ENCODE measurements at places on chromosomes 3 and 15.

GRCh38 chr3:66606868-66607267 is 106.0 kb upstream of the LRIG1 start:
- no peak for DNase-seq

DNA sequence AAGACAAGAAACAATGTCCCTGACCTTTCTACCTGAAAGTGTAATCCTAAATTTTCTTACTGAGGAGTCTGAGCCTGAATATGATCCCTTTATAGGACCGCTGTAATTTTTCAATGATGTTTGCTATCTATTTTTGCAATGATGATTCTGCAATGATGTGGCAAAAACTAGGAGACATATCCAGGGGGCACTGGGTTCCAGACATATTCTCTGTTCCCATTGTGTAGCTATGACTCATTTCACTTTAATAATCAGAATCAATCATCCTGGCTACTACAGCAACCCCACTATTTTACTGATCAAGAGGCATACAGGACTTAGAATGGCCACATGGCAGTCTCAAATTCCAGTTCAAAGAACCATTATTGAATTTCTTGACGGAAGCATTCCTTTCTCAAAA is 85.9 kb downstream of the AQR start:
- no peak for DNase-seq

- no peak for DNase-seq
These were observed 23.9 kb downstream of the VGLL3 start for GRCh38 chr3:86967062-86967461.

GRCh38 chr3:50612234-50612882 is 784 bp upstream of the CISH start:
- no peak for DNase-seq

- no peak for DNase-seq
These were observed 85.4 kb downstream of the XXYLT1 start for GRCh38 chr3:195185583-195185982.

GRCh38 chr3:37183375-37183831 is 9.0 kb upstream of the LRRFIP2 start:
- DNase-seq: no peak

DNA sequence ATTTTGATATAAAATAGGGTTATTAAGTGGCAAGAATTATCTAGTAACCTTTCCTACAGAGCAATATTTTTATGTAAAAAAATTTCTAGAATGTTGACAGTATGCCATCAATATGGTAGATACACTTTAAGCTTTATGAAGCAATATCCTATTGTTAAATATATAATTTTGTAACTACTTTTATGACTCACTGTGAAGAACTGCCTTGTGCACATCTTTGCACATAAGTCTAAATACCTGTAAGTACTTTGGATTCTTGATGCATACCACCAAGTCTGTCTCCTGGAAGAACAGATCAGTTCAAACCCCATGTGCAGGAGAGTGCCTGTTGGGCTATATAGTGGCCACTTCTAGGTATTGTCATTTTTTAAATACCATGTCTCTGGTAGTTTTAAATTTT is 205.7 kb upstream of the EIF1B start:
- no peak for DNase-seq

GRCh38 chr15:28001641-28002040 is 97.5 kb downstream of the OCA2 start:
- no peak for DNase-seq

DNA sequence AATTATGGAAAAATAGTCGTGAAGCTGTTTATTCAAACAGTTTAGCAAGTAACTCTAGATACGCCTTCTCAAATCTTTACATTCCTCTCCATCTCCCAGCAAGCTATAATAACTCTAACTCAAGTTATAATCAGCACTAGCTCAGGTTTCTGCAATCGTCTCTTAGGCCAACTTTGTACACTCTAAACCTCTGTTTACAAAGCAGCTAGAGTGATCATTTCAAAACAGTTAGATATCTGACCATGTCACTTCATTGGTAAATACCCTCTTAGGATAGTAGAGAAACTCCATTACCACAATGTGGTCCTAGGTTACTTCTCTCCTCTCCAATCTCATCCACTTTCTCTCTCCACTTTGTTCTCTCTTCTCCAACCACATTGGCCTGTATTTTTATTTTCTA is 31.2 kb downstream of the PLOD2 start:
- DNase-seq: no peak

DNA sequence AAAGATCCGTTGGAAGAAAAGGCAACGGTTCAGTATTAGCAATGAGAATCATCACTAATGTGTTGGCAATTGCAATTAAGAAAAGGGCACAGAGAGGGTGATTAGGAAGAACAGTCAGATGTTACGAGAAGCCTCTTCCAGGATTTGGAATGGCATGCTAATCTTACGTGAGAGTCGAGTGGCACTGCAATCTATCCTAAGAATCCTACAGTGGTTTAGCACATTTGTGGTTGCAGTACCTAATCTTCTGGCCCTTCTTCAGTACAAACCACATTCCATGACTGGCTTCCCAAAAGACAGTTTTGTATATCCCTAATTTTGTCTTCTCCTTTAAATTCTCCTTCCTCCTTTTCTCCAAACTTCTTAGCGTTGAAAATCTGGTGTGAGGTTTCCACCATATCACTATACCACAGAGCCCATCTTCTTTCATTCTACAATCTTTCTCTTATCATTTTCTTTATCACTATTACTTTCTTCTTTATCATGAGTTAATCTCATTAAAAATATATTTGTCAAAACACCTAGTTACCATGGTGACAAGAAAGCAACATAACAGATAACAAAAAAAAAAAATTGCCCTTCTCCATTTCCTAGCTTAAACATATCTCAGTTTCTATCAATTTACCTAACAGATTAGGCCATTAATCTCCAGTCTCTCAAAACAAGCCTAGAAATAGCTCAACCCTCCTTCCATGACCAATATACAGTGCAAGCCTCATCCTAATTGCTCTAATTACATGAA is 60.1 kb downstream of the IGSF11 start:
- no peak for DNase-seq

GRCh38 chr3:197417441-197417840 is 119.0 kb upstream of the DLG1 start:
- DNase-seq: no peak

DNA sequence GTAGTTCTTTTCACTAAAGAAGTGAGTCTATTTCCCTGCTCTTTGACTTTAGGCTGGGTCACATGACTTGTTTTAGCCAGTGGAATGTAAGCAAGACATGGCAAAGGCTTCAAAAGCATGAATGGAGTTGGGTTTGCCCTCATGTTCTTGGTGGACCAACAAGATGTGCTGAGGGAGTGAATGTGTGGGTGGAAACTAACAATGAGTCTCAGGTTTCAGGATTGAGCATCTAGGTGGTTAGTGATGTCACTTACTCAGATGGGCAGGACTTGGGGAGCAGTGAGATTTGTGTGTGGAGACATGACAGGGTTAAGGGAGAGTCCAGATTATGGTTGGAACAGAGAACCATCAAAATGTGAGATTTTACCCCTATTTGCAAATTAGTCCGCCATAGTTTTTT is 181.4 kb upstream of the UBE2E1 start:
- DNase-seq: no peak

GRCh38 chr3:149906036-149906435 is 64.7 kb downstream of the PFN2 start:
- no peak for DNase-seq

DNA sequence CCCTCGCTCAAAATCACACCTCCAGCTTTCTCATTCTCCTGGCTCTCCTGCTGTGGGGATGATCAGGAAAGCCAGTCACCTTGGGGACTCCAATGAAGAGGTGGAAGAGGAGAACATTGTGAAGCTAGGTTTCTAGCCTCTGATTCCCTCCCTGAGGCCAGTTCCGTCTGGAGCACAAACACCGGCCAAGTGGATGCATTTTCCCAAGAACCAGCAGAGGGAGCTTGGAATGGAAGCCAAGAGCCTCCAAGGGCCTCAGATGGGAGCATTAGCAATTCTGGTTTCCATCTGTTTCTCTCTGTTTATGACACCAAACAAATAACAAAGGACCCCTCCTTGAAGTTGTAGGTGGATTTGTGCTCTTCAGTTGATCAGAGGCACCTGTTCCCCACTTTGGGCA is 40.6 kb upstream of the NMNAT3 start:
- no peak for DNase-seq

- DNase-seq: no peak
These were observed 15.7 kb upstream of the DPPA4 start for GRCh38 chr3:109353057-109353456.

DNA sequence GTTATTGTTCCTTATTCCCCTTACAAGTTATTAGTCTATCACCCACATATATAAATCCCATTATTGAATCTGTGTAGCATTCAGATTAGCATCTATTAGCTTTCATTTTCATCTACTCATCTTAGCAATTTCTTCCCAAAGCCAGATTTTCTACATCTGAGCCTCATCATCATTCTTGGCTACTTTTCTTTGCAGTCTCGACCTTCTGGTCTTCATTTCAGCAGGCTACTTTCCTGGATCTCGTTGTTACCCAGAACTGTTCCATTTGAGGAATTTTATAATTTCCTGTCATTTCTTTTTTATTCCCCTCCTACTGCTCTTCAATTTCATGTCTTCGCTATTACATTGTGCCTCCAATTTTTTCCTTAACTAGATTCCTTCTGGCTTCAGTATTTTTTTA is 51.8 kb downstream of the SPRED1 start:
- no peak for DNase-seq

- no peak for DNase-seq
These were observed 23.7 kb downstream of the PRR23E start for GRCh38 chr3:127216415-127217261.

- no peak for DNase-seq
These were observed 384.5 kb upstream of the IL12A start for GRCh38 chr3:159604151-159604581.

GRCh38 chr3:184822654-184823053 is 10.7 kb downstream of the VPS8 start:
- DNase-seq: no peak

DNA sequence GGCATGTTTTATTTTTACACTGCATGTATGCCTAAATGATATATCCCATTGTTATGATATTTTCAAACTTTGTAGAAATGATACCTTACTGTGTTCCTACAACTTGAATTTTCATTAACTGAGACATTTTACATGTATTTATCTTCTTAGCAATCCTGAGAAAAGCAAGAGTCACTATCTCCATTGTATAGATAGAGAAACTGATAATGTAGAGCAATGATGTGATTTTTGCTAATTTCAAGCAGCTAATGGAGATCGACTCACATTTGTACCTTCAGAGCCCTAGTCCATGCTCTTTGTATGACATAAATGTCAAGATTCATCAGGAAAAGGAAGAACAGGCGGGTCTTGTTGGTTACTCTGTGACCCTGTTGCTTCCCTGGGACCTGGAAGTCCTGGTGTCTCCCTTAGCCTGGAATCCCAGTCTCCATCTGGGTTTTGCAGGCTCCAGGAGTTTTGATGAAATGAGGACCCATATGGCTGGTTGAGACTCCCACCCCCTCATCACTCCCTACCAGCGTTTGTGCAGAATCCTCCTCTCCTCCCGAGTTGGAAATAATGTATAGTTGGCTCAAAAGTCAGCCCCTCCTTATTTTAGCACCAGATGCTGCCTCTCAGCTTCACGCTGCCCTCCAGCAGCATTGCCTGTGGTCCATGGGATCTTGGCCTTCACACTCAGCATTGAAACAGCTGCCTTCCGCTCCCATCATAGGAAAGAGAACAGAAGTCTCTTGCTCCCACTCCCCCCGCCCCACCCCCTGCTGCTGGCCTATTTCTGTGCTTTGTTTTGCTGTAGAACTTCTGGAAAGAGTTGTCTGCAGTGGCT is 67.1 kb downstream of the APBA2 start:
- DNase-seq: no peak

- DNase-seq: no peak
These were observed 57.6 kb upstream of the APEH start for GRCh38 chr3:49616491-49616941.

- DNase-seq: no peak
These were observed 198.6 kb upstream of the FEZF2 start for GRCh38 chr3:62571916-62572315.

- DNase-seq: no peak
These were observed 37.5 kb upstream of the EPHB1 start for GRCh38 chr3:134757549-134758069.

GRCh38 chr3:116005404-116005803 is 382.1 kb downstream of the GAP43 start:
- peak; percentile 18 for DNase-seq

DNA sequence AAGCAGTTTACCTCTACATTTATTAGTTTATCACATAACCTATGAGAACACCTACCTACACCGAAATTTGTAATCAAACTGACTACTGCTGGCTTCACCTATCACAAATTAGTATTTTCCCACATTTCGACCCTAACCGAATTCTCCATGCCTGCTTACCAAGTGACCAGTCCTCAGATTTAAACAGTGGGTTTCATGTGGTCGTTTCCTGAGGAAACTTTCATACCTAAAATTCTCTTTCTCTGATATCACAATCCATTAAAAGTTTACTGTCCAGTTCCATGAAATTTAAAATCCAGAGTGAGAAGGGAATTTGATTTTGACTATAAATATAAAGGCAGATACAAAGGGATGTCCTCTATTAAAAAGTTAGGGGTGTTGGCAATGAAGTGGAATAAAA is 1.9 kb downstream of the PLOD2 start:
- DNase-seq: no peak

DNA sequence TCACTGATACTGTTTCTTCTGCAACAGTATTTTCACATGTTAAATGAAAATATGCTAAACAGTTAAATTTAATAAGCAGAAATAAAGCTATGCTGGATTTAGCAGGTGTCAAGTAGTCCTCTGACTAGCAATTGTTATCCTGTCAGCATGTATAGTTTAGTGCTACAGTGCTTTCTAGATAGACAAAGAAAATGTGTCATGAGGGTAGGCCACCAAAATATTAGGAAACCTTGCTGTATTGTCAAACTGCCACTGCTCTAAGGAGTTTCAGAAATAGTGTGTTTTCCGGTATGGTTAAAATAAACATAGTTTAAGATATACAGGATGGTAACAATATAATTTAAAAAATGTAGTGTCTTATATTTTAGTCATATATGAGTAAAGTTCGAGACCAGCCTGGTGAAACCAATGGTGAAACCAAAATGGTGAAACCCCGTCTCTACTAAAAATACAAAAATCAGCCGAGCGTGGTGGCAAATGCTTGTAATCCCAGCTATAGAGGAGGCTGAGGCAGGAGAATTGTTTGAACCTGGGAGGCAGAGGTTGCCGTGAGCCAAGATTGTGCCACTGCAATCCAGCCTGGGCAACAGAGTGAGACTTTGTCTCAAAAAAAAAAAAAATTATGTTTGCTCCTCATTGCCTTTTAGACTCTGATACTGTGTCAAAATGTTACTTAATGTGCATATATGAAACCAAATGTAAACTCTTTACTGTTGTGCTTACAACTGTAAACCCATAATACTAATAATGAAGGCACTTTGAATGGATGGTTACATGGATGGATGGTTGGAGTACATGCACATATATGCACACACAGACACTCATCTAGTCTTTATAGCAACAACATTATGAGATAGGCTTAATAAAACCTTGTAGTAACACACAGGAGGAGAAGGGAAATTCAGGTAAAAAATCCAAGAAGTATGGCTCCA is 204.8 kb downstream of the RSRC1 start:
- no peak for DNase-seq

GRCh38 chr15:40282147-40282868 is 556 bp downstream of the ANKRD63 start:
- no peak for DNase-seq

Measured in C1 segment of cervical spinal cord (tissue), 14 donors.